ENCODE measurements at places on chromosomes 13 and 19.

GRCh38 chr13:24085662-24086061 is 74.9 kb upstream of the SPATA13 start:
- DNase-seq, result no peak

DNA sequence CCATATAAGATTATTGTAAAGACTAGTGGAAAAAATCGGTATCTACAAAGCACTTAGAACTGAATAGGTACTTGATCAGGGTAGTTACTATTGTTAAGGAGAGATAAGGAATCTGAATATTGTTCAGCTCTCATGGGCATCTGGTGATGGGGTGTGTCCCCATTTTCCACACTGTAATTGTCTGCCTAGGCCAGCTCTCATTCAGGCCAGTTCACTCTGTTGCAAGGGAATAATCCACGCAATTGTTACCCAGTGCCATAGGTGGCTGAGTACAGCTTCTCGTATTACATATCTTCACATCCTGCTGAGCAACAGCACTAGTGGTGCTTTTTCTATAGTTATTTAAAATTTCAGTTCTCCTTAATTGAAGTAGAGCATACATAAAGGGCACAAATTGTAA is 45.6 kb upstream of the C13orf42 start:
- no peak for DNase-seq

GRCh38 chr13:72890546-72890945 is 108.6 kb downstream of the PIBF1 start:
- no peak for DNase-seq

DNA sequence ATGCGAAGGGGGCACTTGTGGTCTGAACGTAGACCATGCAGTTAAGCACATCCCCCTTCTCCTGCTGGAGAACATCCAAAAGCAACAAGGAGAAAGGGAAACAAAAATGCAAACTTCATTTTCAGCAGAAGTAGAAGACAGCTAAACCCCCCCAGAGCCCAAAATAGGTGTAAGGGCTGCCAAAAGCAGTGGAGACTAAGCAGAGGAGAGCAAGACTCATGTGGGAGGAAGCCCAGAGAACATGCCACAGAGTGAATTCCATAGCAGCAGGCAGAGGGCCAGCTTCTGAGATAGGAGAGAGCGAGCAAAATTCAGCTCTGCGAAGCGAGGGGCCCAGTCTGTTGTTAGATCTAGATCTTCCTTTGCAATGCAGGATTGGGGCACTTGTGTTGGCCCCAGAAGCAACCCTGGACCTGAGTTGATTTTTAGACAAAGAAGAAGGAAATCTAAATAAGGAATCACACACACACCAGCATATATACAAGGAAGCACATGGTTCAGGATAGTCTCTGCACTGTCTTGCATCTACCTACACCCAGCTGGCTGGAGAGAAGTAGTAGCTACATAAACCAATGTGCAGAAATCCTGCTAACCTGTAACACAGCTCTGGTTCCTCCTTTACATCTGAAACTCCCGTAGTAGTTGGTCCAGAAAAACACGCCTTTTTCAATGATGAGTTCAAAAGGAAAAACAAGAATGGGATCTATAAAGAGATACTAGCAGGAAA is 199.6 kb downstream of the SPRY2 start:
- DNase-seq, result no peak

- no peak for DNase-seq
These were observed 407.3 kb upstream of the SGCG start for GRCh38 chr13:22773465-22773864.

DNA sequence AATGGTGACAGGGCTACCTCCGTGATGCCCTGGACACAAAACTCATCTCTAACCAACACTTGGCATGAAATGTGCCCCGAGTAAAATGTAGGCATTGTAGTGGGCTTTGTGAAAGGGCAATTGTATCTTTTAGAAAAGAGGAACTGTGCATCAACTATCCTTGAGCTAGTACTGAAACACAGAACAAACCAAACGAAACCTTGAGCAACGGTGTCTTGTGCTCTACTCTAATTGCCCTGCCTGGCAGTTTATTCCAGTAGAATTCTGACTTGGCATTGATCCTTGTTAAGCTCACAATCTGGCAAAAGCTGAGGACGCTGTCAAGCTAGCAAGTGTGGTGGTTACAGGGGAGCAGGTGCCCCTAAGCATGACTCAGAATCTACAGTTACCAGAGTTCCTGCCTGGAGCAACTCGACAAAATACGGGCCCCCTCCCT is 707.1 kb upstream of the SPRY2 start:
- no peak for DNase-seq

GRCh38 chr13:36862002-36862685 is 43.1 kb downstream of the RFXAP start:
- DNase-seq, result no peak

DNA sequence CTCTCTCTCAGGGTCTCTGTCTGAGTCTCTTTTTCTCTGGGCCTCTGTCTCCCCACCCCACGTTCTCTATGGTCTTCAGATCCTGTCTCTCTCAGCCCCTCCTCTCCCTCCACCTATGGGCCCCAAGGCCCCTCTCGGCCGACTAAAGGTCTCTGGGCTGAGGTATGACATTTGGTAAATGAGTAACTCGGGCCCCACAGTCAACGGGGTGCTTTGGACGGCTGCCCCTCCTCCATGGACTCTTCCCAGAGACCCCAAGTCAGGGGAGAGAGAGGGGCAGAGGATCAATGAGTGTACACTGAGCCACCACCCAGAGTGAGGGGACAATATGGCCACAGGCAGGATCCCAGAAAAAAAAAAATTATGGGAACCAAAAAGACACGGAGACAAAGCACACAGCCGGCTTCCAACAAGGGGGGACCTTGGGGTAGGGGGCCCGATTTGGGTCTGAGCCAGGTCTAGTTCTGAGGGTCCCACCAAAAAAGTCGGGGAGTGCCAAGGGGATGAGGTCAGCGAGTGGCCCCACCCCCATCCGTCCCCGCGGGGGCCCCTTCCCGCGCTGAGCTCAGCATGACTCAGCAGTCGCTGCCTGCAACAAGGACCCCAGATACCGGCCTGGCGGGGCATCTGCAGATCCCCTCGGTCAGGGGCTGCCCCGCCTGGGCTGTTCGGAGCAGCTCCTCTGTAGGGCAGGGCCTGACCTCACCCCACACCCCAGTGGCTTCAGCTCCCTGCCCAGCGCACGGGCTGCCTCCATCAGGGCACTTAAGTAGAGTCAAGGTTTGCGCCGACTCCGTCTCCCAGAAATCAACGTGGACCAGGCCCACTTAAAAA is 1.5 kb upstream of the FTL start:
- DNase-seq, result peak; percentile 66

GRCh38 chr19:38838986-38839761 is 7.6 kb upstream of the ECH1 start:
- DNase-seq, result no peak

- no peak for DNase-seq
These were observed 133.7 kb downstream of the RAP2A start for GRCh38 chr13:97567510-97568243.

- no peak for DNase-seq
These were observed 4.8 kb upstream of the ATF5 start for GRCh38 chr19:49924004-49924880.

DNA sequence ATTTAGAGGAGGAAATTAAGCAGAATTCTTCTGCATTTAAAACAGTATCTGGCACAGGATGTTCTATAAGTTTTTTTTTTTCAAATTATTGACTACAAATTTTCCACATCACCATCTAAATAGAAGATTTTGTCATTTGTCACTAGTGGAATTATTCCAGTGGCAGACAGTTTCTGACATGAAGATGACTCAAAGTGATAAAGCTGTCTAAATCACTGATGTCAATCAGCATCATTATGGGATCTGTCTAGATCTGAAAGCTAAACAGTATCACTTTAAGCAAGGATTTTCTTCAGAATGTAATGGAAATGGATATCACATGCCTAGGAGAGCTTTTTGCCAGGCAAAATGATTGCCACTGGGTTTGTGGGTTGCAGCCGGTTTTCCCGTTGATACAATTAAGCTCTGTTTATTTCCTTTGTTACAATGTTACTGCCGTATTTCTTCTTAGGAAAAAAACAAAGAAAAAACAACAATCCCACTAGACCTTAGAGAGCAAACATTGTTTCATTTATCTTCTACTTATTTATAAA is 1657.0 kb upstream of the PRR20A start:
- DNase-seq, result no peak

- peak; percentile 34 for DNase-seq
These were observed 8.6 kb upstream of the HIPK4 start for GRCh38 chr19:40398417-40399131.

- DNase-seq, result no peak
These were observed 15.8 kb downstream of the TMED1 start for GRCh38 chr19:10820173-10820572.

- no peak for DNase-seq
These were observed 377.0 kb downstream of the OLFM4 start for GRCh38 chr13:53405616-53406015.

DNA sequence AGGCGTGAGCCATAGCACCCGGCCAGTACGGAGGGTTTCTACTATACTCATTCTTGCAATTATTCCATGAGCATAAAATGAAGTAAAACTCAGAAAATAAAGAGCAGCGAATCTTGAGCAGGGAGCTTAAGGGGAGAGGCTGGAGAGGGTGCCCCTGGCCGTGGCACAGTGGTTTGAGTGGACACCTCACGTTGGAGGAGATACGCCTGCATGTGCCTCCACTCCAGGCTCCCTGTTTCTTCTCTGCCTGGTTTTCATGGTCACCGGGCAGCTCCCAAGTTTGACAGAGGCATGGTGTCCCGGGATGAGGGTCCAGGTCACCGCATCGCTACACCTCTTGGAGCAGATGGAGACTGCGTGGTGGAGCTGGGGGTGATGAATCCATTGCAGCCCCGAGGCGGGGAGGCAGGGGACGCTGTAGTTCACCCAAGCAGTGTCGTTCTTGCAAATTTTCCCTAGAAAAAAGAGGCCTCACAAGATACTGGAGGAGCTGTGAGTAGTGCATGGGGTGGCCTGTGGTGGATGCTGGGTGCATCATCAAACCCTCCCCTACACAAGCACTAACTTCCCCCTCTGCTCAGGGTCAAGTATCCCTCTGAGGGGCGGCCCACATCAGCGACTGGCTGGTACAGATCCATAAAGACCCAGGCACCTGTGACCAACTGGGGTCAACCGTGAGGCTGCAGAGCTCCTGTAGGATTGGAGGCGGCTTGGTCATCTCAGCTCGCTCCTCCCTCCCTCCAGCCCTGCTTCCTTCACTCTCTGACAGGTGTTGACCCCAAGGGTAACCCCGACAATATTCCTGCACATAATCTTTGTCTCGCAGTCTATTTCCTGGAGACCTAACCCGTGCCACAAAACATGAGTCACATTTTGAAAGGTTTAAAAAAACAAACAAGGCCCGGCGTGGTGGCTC is 3.6 kb upstream of the MIER2 start:
- no peak for DNase-seq

GRCh38 chr13:33233547-33233946 is 52.0 kb downstream of the STARD13 start:
- no peak for DNase-seq

- no peak for DNase-seq
These were observed 63.4 kb downstream of the MLLT1 start for GRCh38 chr19:6216236-6216995.
